CD4-positive, alpha-beta T cell treated with Interferon alpha-2 for 1 hour (primary cell): ENCODE measurements at places on chromosomes 5 and 9.

- no peak for DNase-seq
These were observed 186.7 kb downstream of the DRD1 start for GRCh38 chr5:175257128-175257846.

DNA sequence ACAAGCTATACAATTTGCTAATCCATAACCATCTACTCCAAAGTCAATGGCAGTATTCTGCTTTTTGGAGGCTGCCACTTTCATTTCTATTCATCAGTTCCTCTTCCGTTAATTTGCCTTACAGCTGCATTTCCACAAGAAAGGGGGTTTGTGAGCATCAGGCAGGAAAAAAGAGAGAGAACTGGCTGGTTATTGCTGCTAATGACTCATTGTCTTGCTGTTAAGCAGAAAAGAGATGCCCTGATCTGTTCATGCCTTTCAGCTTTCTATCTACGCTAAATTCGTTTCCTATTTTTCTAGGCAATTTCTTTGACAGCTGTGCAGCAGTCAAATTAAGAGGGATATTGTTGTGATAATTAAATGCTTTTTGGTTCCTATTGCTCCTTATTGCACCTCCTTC is 65.9 kb upstream of the GNAQ start:
- no peak for DNase-seq

DNA sequence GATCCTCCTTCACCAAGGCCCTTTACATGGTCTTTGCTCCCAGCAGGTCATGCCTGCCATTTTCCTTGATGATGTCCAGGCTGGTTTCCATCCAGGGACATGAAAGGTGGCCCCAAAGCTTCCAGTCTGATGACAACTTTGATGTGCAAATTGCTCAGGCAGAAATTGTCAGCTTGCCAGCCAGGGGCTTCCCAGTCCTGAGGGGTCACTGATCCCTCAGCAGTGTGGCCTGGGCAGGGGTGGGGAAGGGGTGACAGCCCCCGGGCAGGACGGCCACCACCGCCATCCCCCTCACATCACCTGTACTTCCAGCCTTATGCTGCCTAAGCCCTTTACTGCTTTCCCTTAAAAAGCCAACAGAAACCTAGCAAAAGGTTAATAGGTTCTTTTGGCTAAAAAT is 96.3 kb downstream of the ANKRD33B start:
- DNase-seq: no peak

- DNase-seq: no peak
These were observed 201.0 kb downstream of the MAPKAP1 start for GRCh38 chr9:125505988-125506438.

DNA sequence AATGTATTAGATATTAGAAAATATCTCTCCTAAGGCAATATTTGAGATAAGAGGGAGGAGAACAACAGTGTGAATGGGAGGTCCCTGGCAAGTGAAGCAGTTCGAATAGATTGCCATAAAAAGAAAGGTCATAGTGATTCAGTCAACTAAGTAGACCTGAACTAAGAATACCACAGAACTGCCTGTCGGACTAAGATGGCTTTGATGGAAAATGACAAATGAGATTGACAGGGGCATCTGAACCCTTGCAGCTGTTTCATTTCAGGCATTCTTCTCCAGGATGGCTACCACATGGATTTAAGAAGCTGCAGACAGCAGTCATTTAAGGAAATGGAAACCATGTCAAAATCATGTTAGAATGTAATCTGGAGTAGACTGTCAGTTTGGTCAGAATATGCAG is 308.4 kb upstream of the MEF2C start:
- no peak for DNase-seq
